ENCODE measurements at places on chromosomes 5 and 9. TPM values are rescaled to one million over a fixed set of nuclear protein-coding genes. Genes with fewer than 3 reads are reported as not detected.

DNA sequence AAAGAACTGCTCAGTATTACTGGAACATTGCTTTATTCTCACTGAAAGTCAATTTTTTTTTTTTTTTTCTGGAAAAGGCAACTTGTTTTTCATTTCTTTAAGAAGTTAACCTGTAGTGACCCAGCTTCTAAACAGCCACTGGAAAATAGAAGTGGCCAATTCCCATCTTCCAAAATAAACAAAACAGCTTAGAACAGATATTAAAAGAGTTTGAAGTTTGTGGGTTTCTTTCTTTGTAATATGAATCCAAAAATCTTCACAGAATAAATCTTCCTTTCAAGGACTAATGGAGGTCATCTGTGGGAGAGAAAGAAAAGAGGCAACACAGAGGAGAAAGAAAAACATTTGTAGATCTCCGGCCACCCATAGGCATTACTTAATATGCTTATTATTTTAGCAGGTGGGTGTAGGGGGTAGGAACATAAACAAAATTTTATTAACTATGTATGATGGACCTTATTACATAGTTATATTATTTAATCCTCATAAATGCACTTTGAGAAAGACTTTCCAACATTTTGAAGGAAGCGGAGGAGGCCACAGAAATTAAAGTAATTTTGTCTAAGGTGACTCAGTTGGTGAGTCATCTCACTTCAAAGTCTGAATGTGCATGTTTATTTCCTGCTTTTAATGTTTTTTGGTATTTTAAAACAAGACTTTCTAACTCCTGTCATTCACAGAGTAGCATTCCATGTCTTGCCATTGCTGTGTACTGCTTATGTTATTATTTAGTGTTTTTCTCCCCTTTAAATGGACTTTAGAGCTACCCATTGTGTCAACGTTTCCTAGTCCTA lies 1791.8 kb upstream of the WWC1 start:
- no peak for DNase-seq

DNA sequence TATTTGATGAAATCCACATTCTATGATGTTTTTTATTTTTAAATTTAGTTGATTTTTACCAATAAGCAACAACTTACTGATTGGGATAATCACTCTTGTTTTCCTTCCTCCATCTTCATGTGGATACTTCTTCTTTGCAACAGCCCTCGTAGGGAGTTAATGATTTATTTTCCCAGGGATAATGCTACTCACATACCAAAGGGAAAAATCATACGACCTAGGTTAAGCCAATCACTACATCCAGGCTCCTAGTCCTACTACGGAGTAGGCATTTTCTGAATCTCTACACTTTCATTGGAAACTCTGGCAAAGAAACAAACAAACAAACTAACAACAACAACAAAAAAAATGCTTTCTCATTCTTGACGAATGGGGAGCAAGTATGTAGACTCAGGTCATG lies 663.4 kb downstream of the PTPRD start:
- no peak for DNase-seq

GRCh38 chr9:116482740-116483139 lies 204.4 kb upstream of the TRIM32 start:
- DNase-seq = peak; percentile 31

- no peak for DNase-seq
Measured at GRCh38 chr9:78826527-78826926, 529.6 kb downstream of the PSAT1 start.

Gene AFAP1L1
- 48.9 TPM for total RNA-seq

Gene GPR151
- total RNA-seq = not detected

Gene CCL21
- 32.5 TPM for total RNA-seq

Gene PLAC8L1
- total RNA-seq = 0.45 TPM

Gene RMRP
- 16,495 TPM for total RNA-seq

Gene CCDC69
- total RNA-seq = 178 TPM
